ENCODE measurements at places on chromosomes 6 and 20.

GRCh38 chr20:24017458-24017755 is 28.8 kb upstream of the GGTLC1 start:
- no peak for DNase-seq

DNA sequence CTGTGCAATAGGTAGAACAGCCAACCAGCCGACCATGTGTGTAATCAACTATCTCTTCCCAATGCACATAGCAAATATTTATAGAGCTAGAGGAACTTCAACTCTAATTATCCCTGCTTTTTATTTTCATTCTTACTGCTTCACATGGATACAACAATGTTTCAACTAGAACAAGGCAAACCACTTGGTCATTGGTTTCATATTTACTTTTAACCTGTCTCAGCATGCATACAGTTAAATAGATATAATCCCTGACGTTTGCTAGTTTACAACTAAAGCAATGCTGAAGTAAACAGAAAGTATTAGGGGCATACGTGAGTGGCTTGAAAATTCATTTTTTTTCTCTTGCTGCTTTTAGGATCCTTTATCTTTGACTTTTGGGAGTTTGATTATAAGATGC is 318.5 kb upstream of the MAP3K7 start:
- DNase-seq = no peak

GRCh38 chr6:82712389-82712788 is 348.8 kb downstream of the TPBG start:
- DNase-seq = no peak

DNA sequence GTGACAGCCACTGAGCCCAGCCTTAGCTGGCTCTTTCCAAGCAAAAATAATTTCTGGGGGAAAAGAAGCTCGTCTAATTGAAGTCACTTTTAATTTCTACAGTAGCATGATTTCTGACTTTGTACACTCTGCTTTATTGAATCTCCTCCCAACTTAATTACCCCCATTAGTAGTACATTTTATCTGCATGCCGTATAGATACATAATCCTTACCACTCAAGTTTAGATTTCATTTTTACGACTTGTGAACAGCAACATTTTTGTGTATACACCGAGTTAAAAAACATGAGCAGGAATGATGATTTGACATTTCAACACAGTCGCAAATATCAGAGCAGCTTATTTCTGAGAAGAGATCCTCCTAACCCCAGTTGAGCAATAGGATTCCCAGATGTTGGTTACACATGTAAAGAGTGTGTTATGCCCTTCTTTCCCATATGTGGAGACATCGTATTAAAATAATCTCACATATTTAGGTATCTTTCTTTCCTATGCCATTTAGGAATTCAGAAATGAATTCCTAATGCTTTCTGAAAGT is 127.3 kb upstream of the MTHFD1L start:
- no peak for DNase-seq

DNA sequence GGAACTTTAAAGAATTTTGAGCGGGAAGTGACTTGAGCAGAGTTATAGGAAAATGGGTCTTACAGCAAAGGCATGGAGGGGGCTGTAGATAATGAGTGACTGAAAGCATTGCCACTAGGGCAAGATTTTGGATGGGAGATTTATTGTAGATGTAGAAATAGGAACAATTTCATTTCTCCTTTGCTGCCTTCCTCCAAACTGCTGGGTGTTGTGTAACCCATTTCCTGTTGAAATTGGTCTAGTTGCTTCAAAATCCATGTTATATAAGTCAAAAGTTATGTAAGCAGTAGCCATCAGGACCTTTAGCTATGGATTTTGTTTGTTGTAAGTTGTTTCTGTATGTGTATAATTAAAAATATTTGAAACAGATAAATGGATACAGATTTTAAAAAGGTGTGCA is 11.1 kb downstream of the YWHAB start:
- no peak for DNase-seq
